ENCODE measurements at places on chromosomes 4 and X. TPM values are rescaled to one million over a fixed set of nuclear protein-coding genes. Genes with fewer than 3 reads are reported as not detected.

Gene RTL9
- total RNA-seq, result 0.03 TPM

DNA sequence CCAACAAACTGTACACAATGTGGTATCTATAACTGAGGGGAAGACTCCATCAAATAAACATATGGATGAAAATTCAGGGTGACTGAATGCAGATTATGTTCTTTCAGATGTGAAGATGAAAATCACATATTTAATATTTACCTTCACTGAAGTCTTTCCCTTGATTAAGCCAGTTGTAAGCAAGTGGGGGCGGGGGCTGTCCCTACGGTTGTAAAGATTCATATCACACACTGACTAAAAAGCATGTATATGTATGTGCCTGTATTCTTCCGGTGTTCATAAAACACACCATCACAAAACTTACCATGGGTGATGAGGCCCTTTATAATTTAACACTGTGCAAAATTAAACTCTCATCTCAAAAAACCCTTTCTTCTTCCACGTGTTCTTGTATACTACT, 1.3 kb downstream of the TAB3 start:
- DNase-seq, result no peak

Gene VEGFD
- total RNA-seq, result 5.3 TPM

DNA sequence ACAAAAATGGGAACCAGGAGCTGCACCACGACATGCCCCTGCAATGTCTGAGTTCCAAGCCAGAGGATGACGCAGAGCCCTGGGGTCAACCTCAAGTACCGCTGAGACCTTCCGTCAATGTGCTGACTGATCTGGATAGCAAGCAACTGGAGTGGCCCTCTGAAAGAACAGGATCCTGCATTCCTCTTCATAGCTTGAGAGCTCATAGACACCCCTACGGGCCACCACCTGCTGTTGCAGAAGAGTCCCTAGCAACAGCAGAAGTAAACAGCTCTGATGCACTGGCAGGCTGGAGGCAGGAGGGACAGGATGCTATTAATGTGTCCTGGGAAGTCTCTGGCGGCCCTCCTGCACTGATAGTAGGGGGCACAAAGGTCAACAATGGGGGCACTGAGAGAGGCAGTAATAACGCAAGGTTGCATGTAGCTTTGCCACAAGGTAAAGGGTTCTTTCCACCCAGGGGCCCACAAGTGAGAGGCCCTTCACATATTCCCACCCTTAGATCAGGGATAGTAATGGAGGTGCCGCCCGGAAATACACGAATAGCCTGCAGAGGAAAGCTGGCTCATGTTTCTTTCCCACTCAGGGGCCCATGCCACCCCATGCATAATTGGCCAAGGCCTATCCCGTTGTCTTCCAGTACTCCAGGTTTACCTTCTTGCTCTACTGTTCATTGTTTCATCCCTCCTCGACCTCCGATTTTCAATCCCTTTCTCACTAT, 1.3 kb downstream of the PRR32 start:
- no peak for DNase-seq

Gene NUDT10
- not detected for total RNA-seq

DNA sequence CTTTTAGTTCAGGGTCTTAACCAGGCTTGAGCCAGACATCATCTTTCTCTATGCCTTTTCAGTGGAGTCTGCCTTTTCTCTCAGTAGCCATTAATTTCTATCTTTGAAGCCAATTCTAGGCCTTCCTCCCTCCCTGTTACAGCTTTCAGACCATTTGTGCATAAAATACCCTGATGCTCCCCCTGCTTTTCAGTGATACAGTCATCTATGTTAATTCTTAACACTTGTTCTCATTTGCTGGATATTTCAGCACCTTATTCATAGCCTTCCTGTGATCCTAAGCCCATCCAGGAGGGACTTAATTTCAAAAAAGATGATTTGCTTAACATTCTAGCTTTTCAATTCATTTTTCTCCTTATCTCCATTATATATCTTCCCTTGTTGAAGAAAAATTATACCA, 42.3 kb downstream of the ANXA10 start:
- no peak for DNase-seq

- DNase-seq, result no peak
Observed at GRCh38 chrX:74419864-74420195, 1.5 kb upstream of the SLC16A2 start.

GRCh38 chrX:13985697-13986435, 43.8 kb downstream of the GEMIN8 start:
- no peak for DNase-seq

DNA sequence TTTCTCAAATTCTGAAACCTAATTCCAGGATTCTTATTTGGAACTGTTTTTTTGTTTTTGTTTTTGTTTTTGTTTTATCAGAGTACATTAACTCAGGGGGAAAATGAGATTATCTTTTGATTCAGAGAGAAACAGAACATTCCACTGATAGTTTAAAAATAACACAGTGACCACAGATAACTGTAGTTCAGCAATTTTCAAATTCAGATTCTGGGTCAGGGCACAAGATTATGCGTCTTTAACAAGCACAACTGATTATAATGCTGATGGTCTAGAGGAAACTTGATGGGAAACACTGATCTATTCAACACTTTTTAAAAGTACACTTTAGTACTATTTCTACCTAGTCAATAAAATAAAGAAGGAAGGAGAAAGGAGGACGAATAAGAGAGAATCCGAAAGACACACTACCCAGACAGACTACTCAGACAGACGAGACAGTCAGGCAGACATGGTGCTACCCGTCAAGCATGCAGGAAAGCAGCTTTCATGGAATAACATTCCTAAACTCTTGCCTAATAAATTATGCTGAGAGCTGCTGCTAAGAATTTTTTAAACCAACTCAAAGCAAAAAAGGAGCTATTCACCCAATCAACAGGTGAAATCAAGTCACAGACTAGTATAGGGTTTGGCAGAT, 59.0 kb downstream of the APBB2 start:
- no peak for DNase-seq

- DNase-seq, result no peak
Observed at GRCh38 chrX:39752815-39753214, 344.9 kb downstream of the BCOR start.

Gene MAP7D2
- total RNA-seq, result under 0.01 TPM

Data from upper lobe of left lung (tissue), 6 donors.